Testis (tissue), 5 donors: ENCODE measurements at places on chromosomes 4 and X. TPM values are rescaled to one million over a fixed set of nuclear protein-coding genes. Genes with fewer than 3 reads are reported as not detected.

DNA sequence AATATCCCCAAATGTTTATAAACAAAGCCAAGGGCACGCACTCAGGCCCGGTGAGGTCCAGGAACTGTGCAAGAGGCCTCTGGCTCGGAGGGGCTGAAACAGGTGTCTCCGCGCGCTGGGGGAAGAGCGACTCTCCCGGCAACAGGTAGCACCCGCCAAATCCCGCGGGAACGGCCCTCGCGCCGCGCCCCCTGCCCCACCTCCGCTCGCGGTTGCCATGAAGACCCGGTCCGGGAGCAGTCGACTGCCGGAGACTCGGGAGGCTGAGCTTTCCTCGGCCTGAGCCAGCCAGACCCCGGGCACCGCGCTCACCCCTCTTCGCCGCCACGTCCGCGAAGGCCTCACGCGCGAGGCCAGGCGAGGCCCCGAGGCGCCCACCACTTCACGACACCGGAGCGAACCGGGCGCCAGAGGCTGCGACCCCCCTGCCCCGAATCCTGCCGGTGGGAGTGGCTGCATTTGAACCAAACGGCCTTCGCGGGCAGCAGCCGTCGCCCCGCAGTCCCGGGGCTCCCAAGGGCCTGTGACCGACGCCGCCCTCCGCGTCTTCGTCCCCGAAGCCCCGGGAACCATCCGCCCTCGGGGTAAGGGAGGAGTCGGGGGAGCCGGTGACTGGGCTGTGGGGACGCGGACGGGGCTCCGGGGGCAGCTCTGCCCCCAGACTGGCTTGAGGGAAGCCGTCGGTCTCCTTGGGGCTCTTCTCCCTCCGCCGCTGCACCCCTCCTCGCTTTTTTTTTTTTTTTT lies at the start of gene NSUN7:
Gene NSUN7, plus strand, starts transcription at position 239 of the 744 bp plus-strand sequence. CDS start 739 bp downstream, outside the sequence.
- H3K4me1 ChIP-seq = no peaks in the 10 kb centered on the region
- DNase-seq = peak; percentile 84
- H3K36me3 ChIP-seq = no peaks in the 10 kb centered on the region
- peak within 1 kb of the TSS; percentile 78 for H3K4me3 ChIP-seq
- peak within 1 kb of the TSS; percentile 56 for H3K27ac ChIP-seq

GRCh38 chr4:7367406-7367805 lies 67.3 kb downstream of the PSAPL1 start:
- no peak overlapping the region for H3K4me3 ChIP-seq
- no peaks in the 10 kb centered on the region for H3K36me3 ChIP-seq
- H3K27me3 ChIP-seq = no peaks in the 10 kb centered on the region
- H3K4me1 ChIP-seq = no peaks in the 10 kb centered on the region

- H3K36me3 ChIP-seq = no peaks in the 10 kb centered on the region
- no peak overlapping the region for H3K27ac ChIP-seq
- no peaks in the 10 kb centered on the region for H3K4me1 ChIP-seq
- no peak overlapping the region for H3K4me3 ChIP-seq
- no peaks in the 10 kb centered on the region for H3K27me3 ChIP-seq
- DNase-seq = no peak
These were observed 52.1 kb downstream of the PROM1 start for GRCh38 chr4:16031546-16032395.

DNA sequence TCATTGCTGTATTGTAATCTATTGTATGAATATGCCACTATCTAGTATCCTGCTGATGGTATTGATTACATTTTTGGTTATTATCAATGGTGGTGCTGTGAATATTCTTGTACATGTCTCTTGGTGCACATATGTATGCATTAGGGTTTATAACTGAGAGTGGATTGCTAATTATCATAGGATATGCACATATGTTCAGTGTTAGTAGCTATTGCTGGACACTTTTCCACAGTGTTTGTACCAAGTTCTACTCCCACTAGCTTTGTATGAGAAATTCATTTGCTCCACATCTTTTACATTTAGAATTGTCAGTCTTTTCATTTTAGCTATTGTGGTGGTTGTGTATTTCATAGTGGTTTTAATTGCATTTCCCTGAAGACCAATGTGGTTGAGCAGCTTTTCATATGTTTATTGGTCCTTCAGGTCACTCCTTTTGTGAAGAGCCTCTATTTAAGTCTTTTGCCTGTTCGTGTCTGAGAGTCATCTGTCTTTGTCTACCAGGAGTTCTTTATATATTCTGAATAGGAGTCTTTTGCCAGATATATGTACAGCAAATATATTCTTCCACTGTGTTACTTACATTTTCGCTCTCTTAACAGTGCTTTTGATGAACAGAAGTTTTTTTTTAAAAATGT lies 87.1 kb downstream of the TBC1D19 start:
- H3K4me3 ChIP-seq = no peak overlapping the region
- no peak for DNase-seq
- no peak overlapping the region for H3K27ac ChIP-seq
- H3K4me1 ChIP-seq = no peaks in the 10 kb centered on the region
- no peaks in the 10 kb centered on the region for H3K36me3 ChIP-seq
- H3K27me3 ChIP-seq = no peaks in the 10 kb centered on the region

- no peaks in the 10 kb centered on the region for H3K27me3 ChIP-seq
- no peaks in the 10 kb centered on the region for H3K36me3 ChIP-seq
- no peak overlapping the region for H3K4me3 ChIP-seq
- no peak for DNase-seq
- H3K4me1 ChIP-seq = no peaks in the 10 kb centered on the region
These were observed 146.5 kb upstream of the INTU start for GRCh38 chr4:127486248-127486647.

DNA sequence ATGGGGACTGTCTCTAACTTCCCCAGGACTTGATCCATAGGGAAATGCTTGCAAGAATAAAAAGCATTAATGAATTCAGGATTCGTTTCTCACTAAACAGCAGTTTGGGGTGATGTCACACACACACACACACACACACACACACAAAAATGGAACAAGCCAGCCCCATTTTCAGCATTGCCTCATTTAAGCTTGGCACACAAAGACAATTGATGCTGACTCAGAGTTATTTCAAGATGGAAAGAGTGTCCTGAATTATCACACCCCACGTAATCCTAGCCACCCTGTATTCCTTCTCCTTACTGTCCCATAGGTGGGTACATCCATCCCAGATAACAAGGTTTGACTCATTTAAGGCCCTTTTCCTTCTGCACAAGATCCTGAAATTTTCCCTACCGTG lies 345.1 kb upstream of the HS3ST1 start:
- no peaks in the 10 kb centered on the region for H3K27me3 ChIP-seq
- H3K36me3 ChIP-seq = no peaks in the 10 kb centered on the region
- H3K4me1 ChIP-seq = no peaks in the 10 kb centered on the region

GRCh38 chr4:36574816-36575215 lies 293.4 kb downstream of the DTHD1 start:
- no peak for DNase-seq
- no peaks in the 10 kb centered on the region for H3K27me3 ChIP-seq
- no peaks in the 10 kb centered on the region for H3K4me1 ChIP-seq
- H3K4me3 ChIP-seq = no peak overlapping the region
- no peak overlapping the region for H3K27ac ChIP-seq

GRCh38 chr4:54082168-54082567 lies 17.8 kb upstream of the CHIC2 start:
- H3K27me3 ChIP-seq = no peaks in the 10 kb centered on the region
- no peak overlapping the region for H3K27ac ChIP-seq

TEX13D gene
- total RNA-seq = 8.2 TPM

GLRA3 gene
- 1.3 TPM for total RNA-seq

RNF113A gene
- 8.8 TPM for total RNA-seq
